ENCODE measurements at places on chromosomes 13 and 19.

DNA sequence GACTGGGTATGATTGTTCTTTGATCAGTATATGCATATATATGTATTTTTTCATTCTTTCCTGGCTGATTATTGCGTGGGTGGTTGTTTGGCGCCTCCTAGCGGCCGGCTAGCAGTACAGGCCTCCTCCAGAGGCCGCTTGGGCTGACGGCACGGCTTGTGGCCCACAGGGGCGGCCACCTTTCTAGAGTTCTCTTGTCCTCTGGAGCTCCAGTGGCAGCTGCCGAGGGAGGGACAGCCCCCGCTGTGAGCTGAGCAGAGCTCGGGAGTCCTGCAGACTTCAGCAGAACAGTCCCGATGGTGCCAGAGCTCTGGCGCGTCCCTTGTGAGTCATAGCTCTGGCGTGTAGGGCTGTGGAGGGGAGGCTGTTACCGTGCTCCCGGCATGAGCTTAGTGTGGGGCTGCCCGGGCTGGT is 22.5 kb upstream of the ZNF429 start:
- DNase-seq, result peak; percentile 79

GRCh38 chr13:33624740-33625139 is 193.2 kb upstream of the RFC3 start:
- no peak for DNase-seq

GRCh38 chr19:39356647-39357046 is 14.4 kb downstream of the SAMD4B start:
- no peak for DNase-seq

- DNase-seq, result no peak
Observed at GRCh38 chr19:4742723-4743646, 19.3 kb upstream of the DPP9 start.

- peak; percentile 80 for DNase-seq
Observed at GRCh38 chr19:6767081-6767356, 216 bp downstream of the SH2D3A start.

GRCh38 chr13:57631596-57632275 is at the start of gene PCDH17:
TSS of gene PCDH17 (plus strand) at chr13:57631744. CDS start at chr13:57632547, 803 bp downstream.
- no peak for DNase-seq

- DNase-seq, result no peak
Observed at GRCh38 chr13:78875792-78876580, 217.0 kb upstream of the OBI1 start.

DNA sequence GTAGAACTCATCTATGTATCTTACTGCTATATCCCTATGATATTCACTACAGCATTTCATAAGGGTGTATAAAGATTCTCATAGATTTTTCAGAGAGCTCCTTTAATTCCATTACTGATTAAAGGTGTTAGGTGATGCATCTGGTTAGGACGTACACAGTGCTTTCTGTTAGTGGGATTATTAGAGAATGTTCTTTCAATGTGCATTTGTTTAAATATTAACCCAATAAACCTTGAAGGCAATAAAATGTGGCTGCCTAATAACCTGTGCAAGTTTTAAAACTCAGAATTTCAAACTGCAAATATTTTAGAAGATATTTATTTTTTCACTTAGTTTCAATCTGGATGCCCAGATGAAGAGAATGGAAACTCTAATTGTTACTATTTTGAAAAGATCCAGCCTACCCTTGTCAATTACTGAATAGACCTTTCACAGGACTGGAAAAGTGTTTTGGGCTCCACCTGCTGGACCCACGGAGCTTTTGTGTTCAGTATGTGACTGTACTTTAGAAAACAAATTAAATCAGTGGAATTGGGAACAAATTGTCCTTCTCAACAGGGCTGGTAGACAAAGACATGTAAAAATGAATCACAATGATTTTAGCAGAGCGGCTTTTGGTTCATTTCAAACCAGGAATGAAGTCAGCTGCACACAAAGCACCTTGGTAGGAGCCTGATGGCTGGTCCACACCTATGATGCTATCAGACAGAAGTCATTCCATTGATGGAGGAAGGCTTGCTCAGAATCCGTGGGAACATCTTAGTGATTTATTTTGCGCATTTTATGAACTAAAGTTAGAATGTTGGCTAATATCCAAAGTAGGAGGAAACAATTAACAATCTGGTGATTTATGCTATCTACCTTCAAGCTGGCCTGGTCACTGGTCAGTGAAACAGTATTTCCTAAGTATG is 89.4 kb upstream of the RAP2A start:
- peak; percentile 53 for DNase-seq

GRCh38 chr19:18396471-18397241 is 766 bp downstream of the LRRC25 start:
- no peak for DNase-seq

GRCh38 chr19:11361771-11362731 is 6.8 kb downstream of the PLPPR2 start:
- DNase-seq, result no peak

- DNase-seq, result peak; percentile 67
Observed at GRCh38 chr19:42386974-42387707, 3.0 kb downstream of the CNFN start.

Data from CD4-positive, alpha-beta T cell treated with Interleukin-21 for 1 hour (primary cell).